ENCODE measurements at places on chromosomes 2 and 18.

DNA sequence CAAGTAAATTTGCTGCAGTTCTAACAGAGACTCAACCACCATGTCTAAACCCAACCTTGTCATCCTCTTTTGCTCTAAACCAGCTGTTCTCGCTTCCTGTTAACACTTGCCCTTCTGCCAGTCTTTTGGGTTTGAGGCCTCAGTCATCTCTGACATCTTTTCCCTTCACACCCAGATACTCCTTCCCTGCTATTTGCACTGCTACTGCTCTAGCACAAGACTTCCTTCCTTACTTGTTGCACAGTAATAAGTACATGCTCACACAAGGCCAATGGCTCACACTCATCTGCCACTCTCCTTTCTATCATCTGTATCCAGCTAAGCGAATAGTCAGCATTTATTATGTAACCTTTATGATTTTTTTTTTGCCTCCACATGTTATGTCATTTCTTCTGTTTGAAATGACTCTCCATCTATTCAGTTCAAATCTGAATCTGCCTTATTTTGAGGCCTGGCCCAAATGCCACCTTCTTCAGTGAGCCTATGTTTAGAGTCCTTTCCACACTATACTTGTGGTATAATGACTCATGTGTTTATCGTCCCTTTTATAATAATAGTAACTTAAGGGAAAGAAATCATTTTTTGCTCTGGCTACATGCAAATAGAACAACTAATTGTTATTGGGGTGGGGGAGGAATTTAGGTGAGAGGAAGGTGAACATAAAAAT is 22.5 kb upstream of the CDKL4 start:
- no peak for DNase-seq

DNA sequence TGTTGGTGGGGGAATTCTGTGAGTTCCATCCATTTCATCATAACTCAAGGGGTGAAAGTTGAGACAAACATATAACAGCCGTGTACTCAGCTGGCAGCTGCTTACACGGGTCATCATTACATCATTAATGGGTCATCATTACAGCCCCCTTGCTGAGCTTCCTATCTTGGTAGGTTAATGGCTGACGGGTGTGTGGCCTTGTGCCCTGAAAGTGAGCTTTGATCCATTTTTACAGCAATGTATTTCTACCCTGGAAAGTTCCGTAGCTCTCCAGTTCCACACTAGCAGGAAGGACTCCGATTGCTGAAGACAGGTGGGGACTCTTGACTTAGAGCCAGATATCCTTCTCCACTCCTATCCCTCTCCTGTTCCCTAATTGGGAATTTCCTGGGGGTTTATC is 105.2 kb upstream of the DLX2 start:
- DNase-seq: no peak

GRCh38 chr18:55337908-55338521 is 250.0 kb downstream of the TCF4 start:
- DNase-seq: peak; percentile 92

DNA sequence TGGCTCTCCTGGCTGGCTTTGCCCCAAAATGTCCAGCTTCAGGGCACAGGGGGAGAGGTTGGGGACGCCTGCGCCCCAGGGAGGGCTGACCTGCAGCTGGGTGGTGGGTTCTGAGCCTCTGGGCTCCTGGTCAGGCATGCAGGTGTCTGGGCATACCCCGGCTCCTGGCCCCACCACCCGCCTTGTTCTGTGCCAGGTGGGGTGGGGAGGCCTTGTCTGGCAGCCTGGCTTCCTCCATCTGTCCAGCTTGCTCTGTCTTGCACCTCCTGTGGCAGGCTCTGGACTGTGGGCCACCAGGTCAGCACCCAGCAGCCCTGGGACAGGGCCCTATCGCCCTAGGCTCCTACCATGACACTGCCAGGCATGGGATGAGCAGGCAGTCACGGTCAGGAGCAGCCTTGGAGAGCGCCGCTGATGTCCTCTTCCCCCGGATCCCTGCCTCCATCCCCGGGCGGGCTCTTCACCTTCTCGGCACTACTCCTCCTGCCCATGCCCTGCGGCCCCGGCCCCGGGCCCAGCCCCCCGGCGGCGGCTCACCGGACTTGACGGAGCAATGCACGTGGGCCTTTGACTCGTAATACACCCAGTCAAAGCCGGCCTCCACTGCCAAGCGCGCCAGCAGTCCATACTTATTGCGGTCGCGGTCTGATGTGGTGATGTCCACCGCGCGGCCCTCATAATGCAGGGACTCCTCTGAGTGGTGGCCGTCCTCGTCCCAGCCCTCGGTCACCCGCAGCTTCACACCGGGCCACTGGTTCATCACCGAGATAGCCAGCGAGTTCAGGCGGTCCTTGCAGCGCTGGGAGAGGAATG is 3.6 kb downstream of the IHH start:
- DNase-seq: no peak

Data from spinal cord (tissue), 10 donors.